Osteoblast (primary cell): ENCODE measurements at places on chromosomes 6 and 20. TPM values are rescaled to one million over a fixed set of nuclear protein-coding genes. Genes with fewer than 3 reads are reported as not detected.

DNA sequence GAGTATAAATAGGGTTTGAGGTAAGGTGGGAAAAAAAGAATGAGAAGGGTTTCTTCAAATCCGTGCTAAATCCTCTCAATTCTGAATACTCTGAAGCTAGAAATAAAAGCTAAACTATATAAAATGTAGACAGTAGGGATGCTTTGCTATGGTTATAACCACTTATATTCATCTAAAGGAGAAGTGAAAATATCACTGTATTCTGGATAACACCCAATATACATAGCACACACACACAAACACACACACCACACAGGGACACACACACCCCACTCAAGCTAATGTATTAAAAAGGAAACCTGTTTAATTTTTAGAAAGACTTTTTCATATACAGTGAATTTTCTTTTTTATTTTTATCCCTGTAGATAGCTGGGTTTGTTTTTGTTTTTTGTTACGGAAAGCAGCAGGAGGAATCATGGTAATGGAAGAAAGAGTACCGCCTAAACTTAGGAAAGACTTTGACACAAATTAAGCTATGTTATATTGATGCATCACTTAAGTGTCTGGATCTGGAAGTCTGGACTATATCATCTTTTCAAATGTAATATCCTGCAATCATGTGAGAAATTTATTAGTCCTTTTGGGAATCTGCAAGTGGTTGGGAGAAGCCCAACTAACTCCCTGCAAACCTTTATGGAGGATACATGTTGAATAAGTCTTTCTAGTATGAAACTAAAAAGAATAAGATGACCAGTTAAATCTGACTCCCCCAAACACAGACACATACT lies 68.4 kb upstream of the FABP7 start:
- DNase-seq: no peak
- H3K4me3 ChIP-seq: no peak overlapping the region
- H3K27me3 ChIP-seq: no peaks in the 10 kb centered on the region

GRCh38 chr6:18513253-18513798 lies 126.2 kb downstream of the RNF144B start:
- H3K4me3 ChIP-seq: no peak overlapping the region
- H3K4me1 ChIP-seq: peaks cover 3% of the 10 kb centered on the region
- no peak overlapping the region for H3K27ac ChIP-seq
- no peak for DNase-seq

DNA sequence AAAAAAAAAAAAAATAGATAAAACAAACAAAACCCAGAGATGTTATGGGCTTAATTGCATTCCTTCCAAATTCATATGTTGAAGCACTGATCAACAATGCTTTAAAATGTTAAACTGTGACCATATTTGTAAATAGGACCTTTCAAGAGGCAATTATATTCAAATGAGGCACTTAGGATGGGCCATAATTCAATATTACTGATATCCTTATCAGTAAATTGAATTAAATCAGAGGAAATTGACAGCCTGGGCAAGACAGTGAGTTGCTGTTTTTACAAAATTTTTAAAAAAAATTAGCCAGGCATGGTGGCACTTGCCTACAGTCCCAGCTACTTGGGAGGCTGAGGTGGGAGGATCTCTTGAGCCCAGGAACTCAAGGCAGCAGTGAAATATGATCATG lies 364.1 kb downstream of the GJA1 start:
- H3K4me3 ChIP-seq: no peak overlapping the region
- H3K27ac ChIP-seq: peak overlapping the region; percentile 13
- no peaks in the 10 kb centered on the region for H3K27me3 ChIP-seq
- peaks cover 10% of the 10 kb centered on the region for H3K4me1 ChIP-seq
- DNase-seq: no peak

DNA sequence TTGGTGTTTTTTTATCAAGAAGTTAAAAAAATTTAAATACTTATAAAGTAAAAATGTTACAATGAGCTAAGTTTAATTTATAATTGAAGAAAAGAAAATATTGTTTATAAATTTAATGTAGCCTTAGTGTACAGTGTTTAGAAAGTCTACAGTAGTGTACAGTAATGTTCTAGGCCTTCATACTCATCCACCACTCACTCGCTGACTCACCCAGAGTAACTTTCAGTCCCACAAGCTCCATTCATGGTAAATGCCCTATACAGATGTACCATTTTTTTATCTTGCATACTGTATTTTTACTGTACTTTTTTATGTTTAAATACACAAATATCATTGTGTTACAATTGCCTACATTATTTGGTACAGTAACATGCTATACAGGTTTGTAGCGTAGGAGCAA lies 26.0 kb downstream of the HTR1E start:
- no peaks in the 10 kb centered on the region for H3K36me3 ChIP-seq
- H3K4me3 ChIP-seq: no peak overlapping the region
- H3K27me3 ChIP-seq: no peaks in the 10 kb centered on the region
- no peak overlapping the region for H3K27ac ChIP-seq

- no peak overlapping the region for H3K4me3 ChIP-seq
- H3K27ac ChIP-seq: no peak overlapping the region
- no peaks in the 10 kb centered on the region for H3K4me1 ChIP-seq
- H3K36me3 ChIP-seq: no peaks in the 10 kb centered on the region
- no peaks in the 10 kb centered on the region for H3K27me3 ChIP-seq
Observed at GRCh38 chr6:66516377-66516776, 809.4 kb upstream of the EYS start.

DNA sequence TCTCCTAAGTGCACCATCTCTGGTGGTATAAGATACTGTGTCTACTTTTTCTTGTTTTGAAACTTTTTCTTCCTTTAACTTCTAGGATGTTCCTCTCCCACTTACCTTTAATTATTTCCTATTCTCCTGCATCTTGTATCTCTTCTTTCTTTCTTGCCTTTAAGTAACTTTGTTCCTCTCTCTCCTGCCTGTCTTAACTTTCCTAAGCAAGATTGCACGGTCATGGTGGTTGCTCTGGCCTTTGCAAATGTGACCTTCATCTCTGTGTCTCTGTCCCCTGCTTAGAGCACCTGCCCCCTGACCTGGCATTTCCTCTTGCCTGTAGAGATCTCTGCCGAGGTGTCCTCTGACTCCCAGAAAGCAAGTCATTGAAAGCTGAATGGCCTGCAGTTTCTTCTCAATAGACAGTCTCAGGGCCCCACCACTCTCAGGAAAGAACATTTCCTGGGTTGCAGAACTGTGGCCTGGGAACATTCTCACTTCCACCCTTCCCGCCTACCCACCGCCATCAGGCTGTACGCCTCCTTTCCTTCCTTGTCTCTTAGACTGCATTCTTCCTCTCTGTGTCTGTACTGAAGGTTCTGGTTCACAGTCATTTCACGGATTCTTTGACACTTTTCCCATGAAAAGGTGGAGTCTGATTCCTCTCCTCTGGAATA lies 12.8 kb downstream of the ZDHHC14 start:
- no peaks in the 10 kb centered on the region for H3K4me1 ChIP-seq
- H3K27ac ChIP-seq: no peak overlapping the region
- no peak for DNase-seq
- no peaks in the 10 kb centered on the region for H3K36me3 ChIP-seq

GRCh38 chr6:92363111-92363510 lies 1056.2 kb downstream of the EPHA7 start:
- no peak for DNase-seq
- H3K27ac ChIP-seq: no peak overlapping the region

DNA sequence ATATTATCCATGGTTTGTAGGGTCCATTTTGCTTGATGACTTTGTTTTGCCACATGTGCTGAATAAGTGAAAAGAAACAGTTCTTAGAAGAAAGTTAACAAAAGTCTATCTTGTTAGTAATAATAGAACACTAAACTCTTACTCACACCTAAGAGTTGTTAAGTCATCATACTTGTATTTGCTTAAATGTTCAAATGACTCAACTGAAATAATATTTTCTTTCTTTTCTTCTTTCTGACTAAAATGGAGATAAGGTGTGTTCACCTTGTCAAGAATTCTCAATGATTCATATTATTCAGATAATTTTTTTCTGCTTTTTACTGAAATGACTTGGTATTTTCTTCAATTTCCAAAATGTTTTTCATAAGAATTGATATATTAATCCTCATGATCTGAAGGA lies 327.2 kb downstream of the HTR1B start:
- no peak for DNase-seq
- H3K36me3 ChIP-seq: no peaks in the 10 kb centered on the region
- H3K27me3 ChIP-seq: no peaks in the 10 kb centered on the region
- no peak overlapping the region for H3K4me3 ChIP-seq
- H3K4me1 ChIP-seq: no peaks in the 10 kb centered on the region

GRCh38 chr6:122033564-122034181 lies 365.8 kb upstream of the HSF2 start:
- peak; percentile 21 for DNase-seq
- H3K27ac ChIP-seq: no peak overlapping the region
- no peaks in the 10 kb centered on the region for H3K36me3 ChIP-seq
- no peak overlapping the region for H3K4me3 ChIP-seq

- no peak for DNase-seq
- H3K27ac ChIP-seq: no peak overlapping the region
- peaks cover 14% of the 10 kb centered on the region for H3K4me1 ChIP-seq
- H3K4me3 ChIP-seq: no peak overlapping the region
- H3K27me3 ChIP-seq: no peaks in the 10 kb centered on the region
Observed at GRCh38 chr6:20918868-20919267, 384.6 kb downstream of the CDKAL1 start.

DNA sequence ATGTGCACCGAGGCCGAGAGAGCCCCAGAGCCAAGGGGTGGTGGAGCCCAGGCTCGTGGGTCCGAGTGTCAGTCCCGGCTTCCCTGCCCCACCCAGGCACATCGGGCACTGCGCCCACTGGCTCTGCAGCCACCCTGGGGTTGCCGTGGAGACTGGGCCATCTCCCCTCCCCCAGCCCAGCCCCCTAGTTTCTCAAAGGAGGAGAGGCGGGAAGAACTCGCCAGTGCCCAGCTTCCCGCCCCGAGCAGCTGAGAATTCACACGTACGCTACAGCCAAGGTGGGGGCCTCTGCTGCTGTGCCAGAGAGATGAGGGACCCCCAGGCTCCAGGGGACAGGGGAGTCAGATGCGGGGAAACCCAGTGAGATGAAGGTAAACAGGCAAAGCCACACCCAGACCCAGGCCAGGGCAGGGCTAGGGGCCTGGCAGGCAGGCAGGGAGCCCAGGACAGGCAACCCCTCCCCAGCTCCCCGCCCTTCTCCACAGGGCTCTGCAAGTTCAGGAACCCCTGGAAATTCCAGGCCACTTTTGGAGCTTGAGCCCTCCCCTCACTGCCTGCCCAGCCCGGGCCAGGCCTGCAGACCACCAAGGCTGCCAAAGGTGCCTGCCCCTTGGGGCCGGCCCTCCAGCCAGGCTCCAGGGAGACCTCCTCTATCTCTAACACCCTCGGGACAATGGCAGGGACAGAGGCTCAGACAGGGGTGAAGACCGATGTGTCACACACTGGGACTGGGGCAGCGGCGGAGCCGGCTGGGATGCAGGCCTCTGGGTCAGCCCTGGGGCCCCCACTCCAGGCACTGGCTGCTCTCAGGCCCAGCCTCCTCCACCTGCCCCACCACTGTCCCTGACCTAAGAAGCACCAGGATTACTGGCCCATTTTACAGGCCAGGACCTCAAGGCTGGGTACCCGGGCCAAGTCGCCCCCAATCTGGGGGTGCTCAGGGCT lies 6.0 kb downstream of the LAMA5 start:
- peaks cover 23% of the 10 kb centered on the region for H3K4me1 ChIP-seq
- H3K36me3 ChIP-seq: no peaks in the 10 kb centered on the region
- peak; percentile 80 for DNase-seq
- H3K27me3 ChIP-seq: peaks cover 4% of the 10 kb centered on the region

DNA sequence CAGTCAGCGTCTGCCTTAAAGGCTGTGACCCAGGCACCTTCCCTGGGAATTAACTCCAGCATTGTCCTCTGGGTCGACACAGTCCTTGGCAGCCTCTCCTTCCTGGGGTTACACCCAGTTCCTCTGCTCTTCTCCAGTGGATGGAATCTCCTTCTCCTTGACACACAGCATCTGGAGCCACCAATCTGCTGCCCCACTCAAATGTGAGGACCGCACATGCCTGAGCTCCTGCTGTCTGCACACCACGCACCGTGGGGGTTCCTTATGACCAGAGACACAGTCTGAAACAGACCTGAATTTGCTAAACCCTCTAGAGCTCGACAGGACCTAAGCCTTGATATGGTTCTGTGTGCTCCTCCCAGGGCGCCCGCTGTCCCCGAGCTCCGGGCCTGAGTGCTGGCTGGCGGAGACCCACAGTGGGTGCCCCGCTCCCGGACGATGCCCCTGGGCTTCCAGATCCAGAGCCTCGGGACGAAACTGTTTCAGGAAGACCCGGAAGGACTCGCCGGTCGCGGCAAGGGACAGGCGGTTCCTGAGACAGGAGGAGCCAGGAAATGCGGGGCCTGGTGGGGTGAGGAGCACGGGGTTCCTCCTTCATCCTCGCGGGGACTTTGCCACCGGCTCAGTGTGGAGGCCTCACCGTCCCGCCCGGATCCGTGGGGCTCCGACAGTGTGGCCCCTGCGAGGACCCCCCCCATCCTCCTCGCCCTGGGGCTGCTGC lies 2.5 kb upstream of the RAET1G start:
- DNase-seq: peak; percentile 42
- peak overlapping the region; percentile 78 for H3K4me3 ChIP-seq
- H3K36me3 ChIP-seq: no peaks in the 10 kb centered on the region
- H3K27ac ChIP-seq: peak overlapping the region; percentile 58
- peaks cover 14% of the 10 kb centered on the region for H3K27me3 ChIP-seq

GRCh38 chr6:148973538-148974208 lies 226.8 kb downstream of the UST start:
- no peak overlapping the region for H3K4me3 ChIP-seq
- H3K36me3 ChIP-seq: no peaks in the 10 kb centered on the region

GRCh38 chr6:42453654-42454427 lies 2.1 kb upstream of the TRERF1 start:
- H3K27ac ChIP-seq: peak overlapping the region; percentile 73
- peak; percentile 89 for DNase-seq
- no peaks in the 10 kb centered on the region for H3K36me3 ChIP-seq
- peaks cover 31% of the 10 kb centered on the region for H3K4me1 ChIP-seq

GRCh38 chr6:134309227-134309626 lies 8.7 kb downstream of the SGK1 start:
- no peaks in the 10 kb centered on the region for H3K36me3 ChIP-seq
- no peak overlapping the region for H3K4me3 ChIP-seq
- H3K4me1 ChIP-seq: peaks cover 3% of the 10 kb centered on the region
- H3K27ac ChIP-seq: no peak overlapping the region
- H3K27me3 ChIP-seq: no peaks in the 10 kb centered on the region
- no peak for DNase-seq

GRCh38 chr6:22680950-22681349 lies 111.6 kb downstream of the HDGFL1 start:
- no peak for DNase-seq
- H3K4me3 ChIP-seq: no peak overlapping the region
- no peaks in the 10 kb centered on the region for H3K36me3 ChIP-seq

GRCh38 chr6:106451439-106451838 lies 90.9 kb downstream of the CRYBG1 start:
- H3K27ac ChIP-seq: no peak overlapping the region
- H3K27me3 ChIP-seq: no peaks in the 10 kb centered on the region
- H3K4me3 ChIP-seq: no peak overlapping the region
- peaks cover 8% of the 10 kb centered on the region for H3K4me1 ChIP-seq

The MYLK2 gene
- under 0.01 and 0.36 TPM in 2 replicates for total RNA-seq

The TBC1D7 gene
- total RNA-seq: 18.8 and 25.3 TPM in 2 replicates

The OR12D3 gene
- not detected in 2 replicates for total RNA-seq

The PNLDC1 gene
- total RNA-seq: 0.29 TPM in 1 of 2 replicates, not detected in the other

The TAAR9 gene
- total RNA-seq: not detected in 2 replicates

The AKAP12 gene
- 67.3 and 70.1 TPM in 2 replicates for total RNA-seq

The NR2E1 gene
- total RNA-seq: not detected in 2 replicates
